ENCODE measurements at places on chromosomes 2 and 18.

GRCh38 chr2:188573453-188573852, 281.8 kb downstream of the GULP1 start:
- DNase-seq, result no peak

DNA sequence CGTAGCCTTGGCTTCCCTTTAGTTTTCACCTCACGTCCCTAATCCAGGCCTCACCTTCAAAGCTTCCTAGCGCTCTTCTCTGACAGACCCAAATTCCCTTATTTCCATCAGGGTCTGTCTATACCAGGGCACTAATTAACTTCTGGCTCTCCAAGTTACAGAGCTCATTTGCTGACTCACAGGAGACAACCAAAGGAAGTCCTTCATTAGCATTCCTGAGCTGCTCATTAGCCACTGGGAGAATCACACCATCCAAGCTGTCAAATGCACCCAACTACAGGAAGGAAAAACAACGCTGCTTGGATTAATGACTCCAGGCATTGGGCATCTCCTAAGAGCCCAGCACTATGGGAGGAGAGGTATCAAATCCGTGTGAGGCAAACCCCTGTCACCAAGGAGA, 109.8 kb upstream of the ALK start:
- no peak for DNase-seq

- no peak for DNase-seq
Measured at GRCh38 chr18:75109319-75109691, 99.6 kb downstream of the PTGR3 start.

DNA sequence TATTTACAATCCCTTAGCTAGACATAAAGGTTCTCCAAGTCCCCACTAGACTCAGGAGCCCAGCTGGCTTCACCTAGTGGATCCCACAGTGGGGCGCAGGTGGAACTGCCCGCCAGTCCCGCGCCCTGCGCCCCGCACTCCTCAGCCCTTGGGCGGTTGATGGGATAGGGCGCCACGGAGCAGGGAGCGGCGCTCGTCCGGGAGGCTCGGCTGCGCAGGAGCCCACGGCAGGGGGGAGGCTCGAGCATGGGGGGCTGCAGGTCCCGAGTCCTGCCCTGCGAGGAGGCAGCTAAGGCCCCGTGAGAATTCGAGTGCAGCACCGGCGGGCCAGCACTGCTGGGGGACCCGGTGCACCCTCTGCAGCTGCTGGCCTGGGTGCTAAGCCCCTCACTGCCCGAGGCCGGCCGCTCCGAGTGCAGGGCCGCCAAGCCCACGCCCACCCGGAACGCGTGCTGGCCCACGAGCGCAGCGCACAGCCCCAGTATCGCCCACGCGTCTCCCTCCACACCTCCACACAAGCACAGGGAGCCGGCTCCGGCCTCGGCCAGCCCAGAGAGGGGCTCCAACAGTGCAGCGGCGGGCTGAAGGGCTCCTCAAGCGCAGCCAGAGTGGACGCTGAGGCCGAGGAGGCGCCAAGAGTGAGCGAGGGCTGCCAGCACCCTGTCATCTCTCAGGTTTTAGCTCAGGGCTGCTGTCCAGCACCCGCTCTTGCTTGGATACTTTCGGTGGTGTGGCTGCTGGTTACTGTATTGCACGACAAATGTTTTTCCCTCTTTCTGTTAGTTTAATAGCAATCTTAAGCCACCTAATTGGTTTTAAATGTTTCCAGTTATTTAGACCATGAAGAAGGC, 83.8 kb upstream of the LDLRAD4 start:
- DNase-seq, result no peak

All from CD4-positive, alpha-beta T cell treated with Interleukin-2 at 100 ng/mL for 4 hours (primary cell).